ENCODE measurements at places on chromosomes 7 and 10. TPM values are rescaled to one million over a fixed set of nuclear protein-coding genes. Genes with fewer than 3 reads are reported as not detected.

LLCFC1 gene
- not detected for total RNA-seq

ATP6V1F gene
- total RNA-seq, result 240 TPM

LRRD1 gene
- total RNA-seq, result not detected

MTURN gene
- total RNA-seq, result 6.6 TPM

INMT gene
- not detected for total RNA-seq

Measured in A549 treated with GW870086 at 1 μM for 4 hours (cell line).